Hypothalamus (tissue), 51 donors: ENCODE measurements at places on chromosomes 4 and X.

DNA sequence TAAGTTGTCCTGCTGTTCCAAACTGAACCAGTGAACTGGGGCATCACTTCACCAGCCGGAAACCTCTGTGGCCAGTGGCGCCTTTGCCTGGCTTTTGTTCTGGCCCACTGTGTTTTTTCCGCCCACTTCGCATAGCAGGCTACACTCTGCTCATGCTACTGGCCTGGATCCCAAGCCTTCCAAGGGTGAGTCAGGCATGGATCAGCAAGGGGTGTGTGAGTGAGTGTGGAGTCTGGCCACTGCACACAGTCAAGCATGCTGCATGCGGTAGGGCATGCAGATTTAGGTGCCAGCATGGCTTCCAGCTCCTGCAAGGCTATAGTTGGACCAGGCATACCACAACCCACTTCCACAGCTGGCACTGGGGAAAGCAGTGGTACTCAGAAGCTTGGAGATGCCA lies 1967.9 kb downstream of the C4orf33 start:
- no peak for DNase-seq

DNA sequence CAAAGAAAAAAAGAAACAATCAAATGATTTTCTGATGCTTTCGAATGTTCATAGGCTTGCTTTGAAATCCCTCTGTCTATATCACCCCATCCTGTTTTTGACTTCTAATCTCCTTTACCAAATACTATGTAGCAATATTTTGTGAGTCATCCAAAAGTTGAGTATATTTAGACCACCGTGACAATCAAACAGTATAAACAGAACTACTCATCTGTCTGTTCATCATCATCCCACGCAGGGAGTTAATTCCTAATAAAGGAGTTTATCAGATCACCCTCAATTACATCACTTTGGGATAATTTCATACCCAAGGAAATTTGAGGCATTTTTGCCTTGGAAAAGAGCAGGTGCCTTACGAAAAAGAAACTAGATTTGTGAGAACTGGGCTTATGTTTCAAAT lies 212.9 kb downstream of the CBR4 start:
- DNase-seq = no peak

DNA sequence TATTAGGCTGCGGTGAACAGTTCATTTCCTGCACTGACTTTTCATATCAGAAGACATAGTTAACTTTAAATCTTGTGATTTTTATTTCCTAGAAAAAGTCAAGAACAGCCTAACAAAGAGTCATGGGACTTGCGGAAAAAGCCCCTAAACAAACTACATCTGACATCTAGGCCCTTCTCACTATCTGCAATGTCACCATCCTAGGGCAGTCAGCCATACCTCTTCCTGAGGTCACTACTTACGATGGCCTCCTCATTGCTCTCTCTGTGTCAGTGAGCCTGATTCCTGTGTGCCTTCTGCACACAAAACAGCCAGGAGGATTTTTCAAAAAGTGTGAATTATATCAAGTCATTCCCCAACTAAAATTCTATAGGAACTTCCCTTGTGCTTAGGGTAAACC lies 22.4 kb upstream of the KIT start:
- no peak for DNase-seq

DNA sequence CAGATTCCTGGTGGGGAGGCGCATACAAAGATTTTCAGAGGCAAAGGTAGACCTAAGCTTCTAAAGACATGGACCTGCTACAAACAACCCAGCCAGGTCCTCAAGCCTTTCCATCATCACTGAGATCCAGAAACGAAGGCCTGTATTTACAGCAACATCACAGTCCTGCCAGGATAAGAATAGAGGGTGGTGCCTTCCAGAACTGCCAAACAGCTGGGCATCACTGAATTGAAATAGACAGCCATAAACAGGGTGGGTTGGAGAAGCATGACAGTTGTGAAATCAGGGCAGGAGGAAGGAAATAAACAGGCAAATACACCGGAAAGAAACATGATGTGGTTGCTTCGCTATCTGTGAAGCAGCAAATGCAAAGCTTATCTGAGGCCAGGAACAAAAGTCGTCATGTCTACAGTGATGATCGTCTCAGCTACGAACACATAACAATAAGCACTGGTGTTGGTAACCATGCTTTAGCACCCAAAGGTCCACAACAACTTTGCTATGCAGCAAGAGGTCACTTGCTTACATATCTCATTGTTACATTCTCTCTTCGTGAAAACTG lies 6.7 kb upstream of the TMEM154 start:
- DNase-seq = no peak

- no peak for DNase-seq
Observed at GRCh38 chrX:109299091-109299490, 182.8 kb downstream of the GUCY2F start.

DNA sequence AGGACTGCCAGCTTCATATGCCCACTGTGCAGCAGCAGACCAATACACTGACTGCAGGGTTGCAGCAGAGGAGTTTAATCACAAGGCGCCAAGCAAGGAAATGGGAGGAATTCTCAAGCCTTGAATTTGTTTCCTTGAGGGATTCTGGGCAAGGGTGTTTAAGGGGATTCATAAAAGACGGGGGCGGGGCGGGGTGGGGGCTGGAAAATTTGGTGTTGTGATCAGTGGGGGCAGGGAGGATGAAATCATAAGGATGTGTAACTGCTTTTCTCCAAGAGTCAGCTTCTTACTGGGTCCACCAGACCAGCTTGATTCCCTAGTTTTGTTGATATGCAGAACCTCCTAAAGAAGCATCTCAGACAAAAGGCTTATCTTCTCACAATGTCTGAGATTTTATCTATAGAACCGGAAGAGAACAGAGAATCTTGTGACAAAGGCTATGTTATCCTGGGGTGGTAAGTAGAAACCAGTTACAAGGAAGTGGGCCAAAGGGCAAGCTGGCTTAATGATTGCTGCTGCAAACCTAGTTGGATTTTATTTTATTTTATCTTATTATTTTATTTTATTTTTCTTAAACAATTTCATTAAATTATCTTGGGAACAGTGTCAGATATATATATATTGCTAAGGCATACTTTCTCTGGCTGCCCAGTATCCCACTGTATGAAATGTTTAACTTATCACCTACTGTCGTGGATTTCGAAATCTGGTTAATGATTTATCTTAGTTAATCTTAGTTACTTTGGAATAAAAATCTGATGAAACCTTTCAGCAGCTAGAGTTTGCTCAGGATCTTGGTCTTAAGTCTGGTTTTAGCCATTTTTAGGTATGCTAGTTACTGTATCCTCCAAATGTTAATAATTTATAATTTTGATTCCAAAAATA lies 276.4 kb downstream of the RPA4 start:
- no peak for DNase-seq

DNA sequence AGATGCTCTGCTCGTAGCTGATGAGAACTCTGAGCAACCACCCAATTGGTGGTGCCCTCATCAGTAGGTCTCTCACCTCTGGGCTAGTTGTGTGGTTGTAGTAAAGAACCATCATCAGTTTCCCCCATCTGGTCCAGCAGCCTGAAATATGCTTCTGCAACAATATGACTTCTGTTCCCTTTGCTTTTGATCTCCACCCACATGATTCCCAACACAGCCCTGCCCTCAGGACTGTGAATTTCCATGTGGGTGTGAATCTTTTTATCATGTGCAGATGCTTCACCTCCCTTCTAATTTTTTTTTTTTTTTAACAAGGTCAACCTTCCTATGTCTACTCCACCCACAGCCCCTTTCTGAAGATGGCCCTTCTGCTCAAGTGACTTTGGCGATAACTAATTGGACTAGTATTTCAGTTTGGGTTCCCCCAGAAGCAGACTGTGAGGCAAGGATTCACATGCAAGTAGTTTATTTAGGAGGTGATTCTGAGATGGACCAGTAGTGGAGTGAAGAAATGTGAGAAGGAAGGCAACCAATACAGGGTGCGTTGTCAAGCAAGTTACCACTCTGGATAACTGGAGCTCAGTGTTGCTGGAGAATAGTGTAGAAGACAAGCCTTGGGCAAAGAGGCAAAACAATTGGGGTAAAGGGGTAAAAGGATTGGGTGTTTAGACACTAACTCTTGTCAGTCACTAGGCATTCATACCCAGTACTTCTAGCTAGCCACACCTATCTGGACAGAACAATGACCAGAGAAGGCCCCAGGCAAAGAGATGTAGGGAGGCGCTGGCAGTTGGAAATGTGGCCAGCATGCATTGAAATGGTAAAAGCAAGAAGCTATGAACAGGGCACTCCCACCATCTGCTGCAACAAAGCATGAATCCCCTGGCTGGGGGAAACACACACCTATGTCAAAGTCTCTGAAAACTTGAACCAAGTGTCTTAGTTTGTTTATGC lies 466.2 kb downstream of the BCOR start:
- DNase-seq = no peak

DNA sequence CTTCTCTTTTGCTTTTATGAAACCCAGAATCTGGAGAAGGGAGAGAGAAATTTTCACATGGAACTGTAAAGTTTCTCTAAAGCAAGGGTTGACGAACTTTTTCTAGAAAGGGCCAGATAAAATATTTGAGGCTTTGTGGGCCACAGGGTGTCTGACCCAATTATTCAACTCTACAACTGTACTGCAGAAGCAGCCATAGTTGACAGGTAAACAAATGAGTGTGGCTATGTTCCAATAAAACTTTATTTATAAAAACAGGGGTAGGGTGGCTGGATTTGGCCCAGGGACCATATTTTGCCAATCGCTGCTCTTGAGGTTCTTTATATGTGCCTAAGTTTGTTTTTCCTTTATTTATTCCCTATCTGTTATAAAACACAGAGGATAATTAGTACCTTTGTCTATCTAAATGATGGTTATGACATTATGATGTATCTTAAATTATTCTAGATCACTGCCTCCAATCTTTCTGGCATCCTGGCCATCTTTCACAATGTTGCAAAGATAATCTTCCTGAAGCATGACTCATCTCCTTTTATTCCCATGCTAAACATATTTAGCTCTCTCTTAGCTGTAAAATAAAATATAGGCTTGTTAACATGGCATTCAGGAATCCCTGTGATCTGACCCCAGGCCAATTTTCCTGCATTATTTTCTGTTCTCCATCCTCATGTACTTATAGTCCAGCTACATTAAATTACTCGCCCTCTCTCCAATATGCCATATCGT lies 106.8 kb upstream of the CBLL2 start:
- DNase-seq = no peak

DNA sequence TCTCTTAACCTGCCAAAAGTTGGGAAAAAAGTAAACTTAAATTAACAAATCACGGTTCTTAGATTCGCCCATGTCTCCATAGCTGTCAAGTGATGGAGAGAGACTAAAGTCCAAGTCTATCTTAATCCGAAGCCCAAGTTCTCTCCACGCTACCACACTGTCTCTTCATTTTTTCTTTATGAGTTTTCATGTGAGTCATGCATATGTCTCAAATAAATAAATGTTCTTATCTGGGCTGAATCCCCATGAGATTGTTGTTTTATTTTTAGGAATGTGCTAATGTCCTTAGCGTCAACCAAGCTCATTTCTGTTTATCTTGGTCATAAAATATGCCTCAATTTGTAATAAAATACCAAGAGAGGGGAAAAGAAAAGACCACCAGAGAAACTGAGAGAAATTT lies 169.3 kb downstream of the RCHY1 start:
- DNase-seq = no peak

GRCh38 chrX:114365065-114365834 lies 218.6 kb upstream of the HTR2C start:
- DNase-seq = no peak

GRCh38 chr4:175127314-175127713 lies 209.2 kb downstream of the ADAM29 start:
- no peak for DNase-seq

GRCh38 chrX:39985551-39985950 lies 112.2 kb downstream of the BCOR start:
- DNase-seq = no peak

DNA sequence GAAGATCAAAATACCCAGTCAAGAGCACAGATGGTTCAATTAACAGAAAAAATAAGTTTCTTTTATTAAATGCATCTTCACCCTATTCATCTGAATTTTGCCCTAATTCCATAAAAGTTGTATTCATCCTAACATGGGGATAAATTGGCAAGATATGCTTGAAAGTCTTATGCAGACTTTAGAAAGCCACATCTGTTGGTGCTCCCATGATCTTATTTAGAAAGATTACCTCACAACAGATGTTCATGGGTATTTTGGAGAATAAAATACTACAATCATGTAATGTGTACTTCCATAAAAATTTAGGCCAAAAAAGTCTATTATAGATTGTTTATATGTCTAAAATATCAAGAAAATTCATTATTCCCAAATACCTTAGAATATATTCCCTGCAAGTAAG lies 510.3 kb downstream of the TECRL start:
- no peak for DNase-seq

GRCh38 chr4:143961075-143961474 lies 55.7 kb upstream of the GYPE start:
- no peak for DNase-seq

DNA sequence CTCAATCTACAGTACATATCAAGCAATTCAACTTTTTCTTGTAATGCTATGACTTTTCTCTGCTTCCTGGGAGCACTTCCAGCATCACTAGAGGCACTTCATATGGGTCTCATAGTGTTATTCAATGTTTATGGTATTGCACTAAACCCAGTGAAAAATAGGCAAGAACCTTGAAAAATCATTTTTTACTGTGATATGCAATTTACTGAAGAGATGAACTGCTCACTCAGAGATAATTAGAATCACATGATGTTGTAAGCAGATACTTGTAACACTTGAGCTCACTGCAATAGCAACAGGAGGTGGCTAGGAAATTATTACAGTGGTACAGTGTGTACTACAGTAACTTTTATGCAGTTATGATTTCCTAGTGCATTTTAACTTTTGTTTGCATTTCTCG lies 93.3 kb downstream of the RASGEF1B start:
- DNase-seq = no peak

DNA sequence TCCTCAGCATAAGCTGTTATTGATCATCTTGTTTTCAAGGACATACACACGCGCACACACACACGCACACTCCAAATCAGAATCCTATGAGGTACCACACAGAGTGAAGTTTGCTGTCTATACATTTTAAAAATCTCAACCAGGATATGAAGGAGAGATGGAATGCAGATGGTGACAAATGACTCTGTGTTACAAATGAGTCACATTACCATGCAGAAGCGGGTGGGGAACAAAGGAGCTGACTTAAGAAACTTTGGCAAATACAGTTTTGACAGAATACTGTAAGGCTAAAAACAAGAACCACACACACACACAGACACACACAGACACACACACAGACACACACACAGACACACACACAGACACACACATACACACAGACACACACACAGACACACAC lies 81.7 kb downstream of the RELL1 start:
- no peak for DNase-seq

DNA sequence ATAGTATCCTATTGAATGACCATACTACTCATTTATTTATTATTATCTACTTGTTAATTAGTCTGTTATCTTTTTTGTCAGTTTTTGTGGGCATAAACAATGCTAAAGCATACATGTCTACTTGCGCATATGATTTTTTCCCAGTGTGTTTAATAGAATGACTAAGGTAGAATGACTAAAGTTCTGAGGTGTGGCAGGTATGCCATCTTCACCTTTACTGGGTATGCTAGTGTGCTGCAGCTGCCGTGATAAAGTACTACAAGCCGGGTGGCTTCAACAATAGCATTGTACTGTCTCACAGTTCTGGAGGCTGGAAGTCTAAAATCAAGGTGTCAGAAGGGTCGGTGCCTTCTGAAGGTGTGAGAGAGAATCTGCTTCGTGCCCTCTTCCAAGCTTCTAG lies 19.2 kb downstream of the CD38 start:
- no peak for DNase-seq

GRCh38 chr4:181592221-181592745 lies 650.9 kb upstream of the TENM3 start:
- no peak for DNase-seq
